ENCODE measurements at places on chromosomes 3 and 15. TPM values are rescaled to one million over a fixed set of nuclear protein-coding genes. Genes with fewer than 3 reads are reported as not detected.

POPDC2 gene
- 0.37 TPM for total RNA-seq

NISCH gene
- 13.2 TPM for total RNA-seq

NEIL1 gene
- 2.8 TPM for total RNA-seq

EXD1 gene
- 0.14 TPM for total RNA-seq

TUSC7 gene
- not detected for total RNA-seq

VILL gene
- total RNA-seq: 0.07 TPM

CCDC9B gene
- 19.9 TPM for total RNA-seq

CFAP92 gene
- total RNA-seq: not detected

IMPDH2 gene
- total RNA-seq: 156 TPM

CD96 gene
- not detected for total RNA-seq

PLA2G4E gene
- total RNA-seq: not detected

MTFMT gene
- total RNA-seq: 27.5 TPM

GOLGA8J gene
- 0.09 TPM for total RNA-seq

TRPM1 gene
- not detected for total RNA-seq

KLHL24 gene
- 6.2 TPM for total RNA-seq

TRMT10C gene
- total RNA-seq: 32.0 TPM

SPINK8 gene
- total RNA-seq: not detected

CCDC54 gene
- not detected for total RNA-seq

ZNF860 gene
- total RNA-seq: 1.5 TPM

TP63 gene
- total RNA-seq: 0.18 TPM

EPHA3 gene
- not detected for total RNA-seq

LRRC2 gene
- total RNA-seq: not detected

PRSS50 gene
- not detected for total RNA-seq

H1-8 gene
- total RNA-seq: not detected

TRIM42 gene
- not detected for total RNA-seq

FRMD5 gene
- 2.1 TPM for total RNA-seq

CORO2B gene
- total RNA-seq: 3.6 TPM

AMT gene
- total RNA-seq: 0.53 TPM

FYTTD1 gene
- total RNA-seq: 30.9 TPM

LARP6 gene
- total RNA-seq: 46.3 TPM

CRYBG3 gene
- 5.9 TPM for total RNA-seq

SAMD7 gene
- not detected for total RNA-seq

ENTPD3 gene
- total RNA-seq: 0.03 TPM

PPIB gene
- total RNA-seq: 796 TPM

MRPL46 gene
- total RNA-seq: 58.0 TPM

CTDSPL gene
- 21.3 TPM for total RNA-seq

GOLGA6B gene
- total RNA-seq: not detected

ACTC1 gene
- 0.22 TPM for total RNA-seq

FAM3D gene
- total RNA-seq: not detected

ZIC4 gene
- total RNA-seq: not detected

TMEM40 gene
- total RNA-seq: 0.28 TPM

Measured in A549 treated with AZD2906 at 1 μM for 4 hours (cell line).